Type B pancreatic cell (in vitro differentiated cells): ENCODE measurements at places on chromosomes 6 and 20. TPM values are rescaled to one million over a fixed set of nuclear protein-coding genes. Genes with fewer than 3 reads are reported as not detected.

Gene ZBTB12
- 8.2 and 37.7 TPM in 2 replicates for total RNA-seq

Gene SALL4
- total RNA-seq: 12.6 and 32.5 TPM in 2 replicates

GRCh38 chr20:50467718-50468356, 42.3 kb upstream of the PTPN1 start:
- DNase-seq: no peak

DNA sequence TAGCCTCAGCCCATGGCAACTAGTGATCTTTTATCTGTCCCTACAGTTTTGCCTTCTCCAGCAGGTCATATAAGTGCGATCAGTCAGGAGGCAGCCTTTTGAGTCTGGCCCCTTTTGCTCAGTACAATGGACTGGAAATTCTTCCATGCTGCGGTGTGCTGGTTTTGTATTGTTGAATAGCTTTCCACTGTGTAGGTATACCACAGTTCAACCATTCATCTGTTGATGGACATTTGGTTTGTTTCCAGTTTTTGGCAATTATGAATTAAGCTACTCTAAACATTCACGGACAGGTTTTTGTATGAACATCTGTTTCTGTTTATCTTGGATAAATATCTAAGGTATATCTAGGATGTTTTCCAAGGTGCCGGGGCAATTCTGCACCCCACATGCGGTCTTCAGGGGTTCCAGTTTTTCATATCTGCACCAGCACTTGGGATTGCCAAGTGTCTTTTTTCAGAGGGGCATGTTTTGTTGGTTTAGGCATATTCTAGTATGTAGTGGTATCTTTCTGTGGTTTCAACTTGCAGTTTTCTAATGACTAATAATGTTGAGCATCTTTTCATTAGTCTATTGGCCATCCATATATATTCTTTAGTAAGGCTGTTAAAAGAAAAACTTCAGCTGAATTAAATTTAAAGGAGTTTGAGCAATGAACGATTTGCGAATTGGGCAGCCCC, 141.0 kb downstream of the TFAP2C start:
- no peak for DNase-seq

- no peak for DNase-seq
Observed at GRCh38 chr6:148203281-148203925, 139.2 kb upstream of the SASH1 start.

Gene B3GALT4
- 10.1 and 22.2 TPM in 2 replicates for total RNA-seq

Gene HRH3
- total RNA-seq: 0.24 and 0.53 TPM in 2 replicates

- no peak for DNase-seq
Observed at GRCh38 chr20:30288346-30288745, 969.1 kb upstream of the DEFB115 start.

DNA sequence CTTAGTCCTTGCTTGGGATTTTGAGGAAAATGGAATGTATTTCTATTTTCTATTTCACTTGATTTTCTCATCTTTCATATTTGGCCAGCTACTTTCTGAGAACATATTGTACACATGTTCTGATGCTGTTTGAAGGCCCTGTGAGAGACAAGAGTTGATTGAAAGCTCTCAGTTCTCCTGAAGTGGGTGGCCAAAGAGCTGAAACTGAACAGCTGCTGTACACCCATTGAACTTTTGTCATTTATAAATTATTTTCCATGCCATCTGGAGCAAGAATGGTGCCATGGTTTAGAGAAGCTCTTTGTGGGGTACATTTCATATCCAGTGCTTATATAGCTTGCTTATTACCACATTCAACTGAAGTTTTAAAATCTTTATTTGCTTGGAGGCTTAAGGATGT, 298.3 kb downstream of the PRL start:
- DNase-seq: no peak
